Activated CD8-positive, alpha-beta memory T cell treated with anti-CD3 and anti-CD28 coated beads, Interleukin-2, amount 50 U/mL, for 4 hours (primary cell): ENCODE measurements at places on chromosomes 4 and X.

- DNase-seq, result no peak
Measured at GRCh38 chr4:66653937-66654336, 891.4 kb downstream of the CENPC start.

DNA sequence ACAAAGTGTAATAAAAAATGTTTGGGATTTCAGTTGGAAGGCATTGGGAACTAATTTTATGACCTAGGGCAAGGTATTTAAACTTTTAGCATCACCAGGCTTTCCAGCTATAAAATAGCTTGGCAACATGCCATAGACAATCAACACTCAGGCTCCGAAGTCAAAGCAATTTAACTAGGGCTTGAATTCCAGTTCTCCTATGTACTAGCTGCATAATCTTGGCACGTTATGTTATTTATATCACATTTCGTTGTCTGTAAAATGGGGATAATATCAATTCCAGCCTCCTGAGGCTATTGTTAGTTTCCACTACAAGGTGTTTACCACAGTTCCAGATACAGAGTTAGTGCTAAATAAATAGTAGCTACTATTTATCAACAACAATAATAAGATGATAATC, 78.8 kb downstream of the DMD start:
- DNase-seq, result no peak

DNA sequence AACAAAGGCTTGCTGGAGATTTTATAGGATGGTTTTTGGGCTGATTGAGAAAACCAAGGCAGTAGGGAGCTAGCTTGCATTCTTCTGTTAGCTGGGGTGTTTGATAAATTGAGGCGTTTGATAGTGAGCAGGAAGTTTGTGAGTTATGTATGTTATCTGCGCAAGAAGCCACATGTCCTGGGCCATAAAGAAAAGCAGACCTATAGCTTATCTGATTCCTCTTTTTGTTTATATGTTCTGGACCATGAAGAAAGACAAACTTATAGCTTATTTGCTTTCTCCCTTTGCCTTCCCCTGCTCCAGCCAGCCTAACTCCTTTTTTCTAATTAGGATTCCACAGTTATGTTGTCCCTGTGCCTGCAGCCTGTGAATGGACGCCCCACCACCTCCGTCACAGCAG, 9.2 kb downstream of the HNRNPH2 start:
- DNase-seq, result no peak

GRCh38 chr4:106149911-106150310, 166.1 kb downstream of the TBCK start:
- no peak for DNase-seq

GRCh38 chr4:156401371-156401770, 447.7 kb upstream of the CTSO start:
- DNase-seq, result no peak

- DNase-seq, result no peak
Measured at GRCh38 chr4:42570221-42570620, 86.7 kb downstream of the ATP8A1 start.

DNA sequence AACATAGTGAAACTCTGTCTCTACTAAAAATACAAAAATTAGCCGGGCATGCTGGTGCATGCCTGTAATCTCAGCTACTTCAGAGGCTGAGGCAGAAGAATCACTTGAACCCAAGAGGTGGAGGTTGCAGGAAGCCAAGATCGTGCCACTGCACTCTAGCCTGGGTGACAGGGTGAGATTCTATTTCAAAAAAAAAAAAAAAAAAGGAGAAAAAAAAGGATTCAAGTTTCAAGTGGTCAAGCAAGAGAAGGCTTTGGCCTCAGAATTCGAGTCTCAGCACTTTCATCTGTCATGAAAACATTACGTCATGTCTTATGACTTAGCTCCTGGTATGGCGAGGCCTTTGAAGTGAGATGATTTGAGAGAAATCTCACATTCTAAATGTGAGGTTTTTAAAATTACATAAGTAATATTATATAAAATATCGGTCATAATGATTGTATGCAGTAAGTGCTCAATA, 21.2 kb upstream of the DHRSX start:
- DNase-seq, result no peak

- DNase-seq, result no peak
Measured at GRCh38 chr4:26482508-26483462, 7.5 kb downstream of the CCKAR start.

DNA sequence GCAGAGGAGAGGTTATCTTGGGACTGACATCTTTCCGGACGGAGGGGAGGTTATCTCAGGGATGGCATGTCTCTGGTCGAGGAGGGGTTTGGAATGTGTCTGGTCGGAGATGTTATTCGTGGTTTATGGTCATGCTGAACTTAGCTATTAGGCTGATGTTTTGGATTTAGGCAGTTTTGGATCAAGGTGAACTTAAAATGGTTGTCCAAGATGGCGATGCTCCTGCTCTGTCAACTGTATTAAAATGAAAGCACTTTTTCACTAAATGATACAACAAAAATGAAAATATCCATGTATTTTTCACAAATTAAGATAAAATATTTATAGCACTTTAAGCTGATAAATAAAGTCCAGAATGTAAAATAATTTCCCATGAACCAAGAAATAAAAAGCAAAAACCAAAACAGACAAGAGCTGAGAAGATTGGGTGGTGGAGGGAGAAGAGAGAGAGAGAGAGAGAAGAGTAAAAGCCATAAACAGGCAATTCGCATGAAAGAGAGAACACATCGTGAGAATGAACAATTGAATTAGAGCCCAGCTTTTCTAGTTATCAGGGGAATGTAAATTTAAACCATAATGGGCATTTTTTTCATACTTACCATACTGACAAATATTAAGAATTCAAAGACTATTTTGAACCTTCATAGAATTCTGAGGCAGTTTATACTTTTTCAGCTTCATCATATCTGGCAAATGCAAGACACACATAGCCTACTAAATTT, 2236.0 kb upstream of the AGA start:
- DNase-seq, result no peak

- no peak for DNase-seq
Measured at GRCh38 chrX:17377091-17377717, 2.2 kb downstream of the NHS start.

DNA sequence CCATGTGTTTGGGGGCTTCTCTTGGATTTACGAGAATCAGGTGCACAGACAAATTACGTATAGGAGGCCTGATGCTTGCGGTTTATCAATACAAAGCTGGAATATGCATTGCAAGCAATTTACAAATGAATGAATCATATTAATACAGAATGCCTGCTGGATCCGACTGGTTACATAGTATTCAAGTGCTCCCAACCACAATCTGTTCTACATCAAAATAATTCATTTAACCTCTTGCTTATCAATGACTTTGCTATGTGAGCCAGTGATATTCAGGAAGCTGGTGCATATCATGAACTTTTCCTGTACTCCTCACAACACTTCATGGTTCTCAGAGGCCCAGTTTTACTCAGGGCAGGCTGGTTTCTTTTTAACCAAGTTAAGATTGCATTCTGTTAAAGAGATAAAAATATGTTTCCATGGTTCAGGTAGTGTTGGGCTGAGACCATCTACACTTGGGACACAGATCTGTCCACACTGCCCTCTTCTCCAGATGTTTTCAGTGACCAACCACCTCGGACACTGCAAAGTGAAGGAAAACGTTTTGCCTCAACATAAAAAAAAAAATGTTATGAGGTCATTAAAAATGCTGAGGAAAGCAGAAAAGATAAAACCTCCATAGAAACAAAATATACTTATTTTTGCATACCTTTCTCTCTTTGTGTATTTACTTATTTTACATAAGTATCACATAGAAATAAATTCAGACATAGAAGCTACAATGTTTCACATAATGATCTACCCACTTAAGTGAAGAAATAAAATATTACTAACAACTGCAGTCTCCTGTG, 200.1 kb upstream of the VCX3A start:
- DNase-seq, result no peak

- peak; percentile 39 for DNase-seq
Measured at GRCh38 chr4:7845493-7846128, 94.0 kb downstream of the AFAP1 start.

DNA sequence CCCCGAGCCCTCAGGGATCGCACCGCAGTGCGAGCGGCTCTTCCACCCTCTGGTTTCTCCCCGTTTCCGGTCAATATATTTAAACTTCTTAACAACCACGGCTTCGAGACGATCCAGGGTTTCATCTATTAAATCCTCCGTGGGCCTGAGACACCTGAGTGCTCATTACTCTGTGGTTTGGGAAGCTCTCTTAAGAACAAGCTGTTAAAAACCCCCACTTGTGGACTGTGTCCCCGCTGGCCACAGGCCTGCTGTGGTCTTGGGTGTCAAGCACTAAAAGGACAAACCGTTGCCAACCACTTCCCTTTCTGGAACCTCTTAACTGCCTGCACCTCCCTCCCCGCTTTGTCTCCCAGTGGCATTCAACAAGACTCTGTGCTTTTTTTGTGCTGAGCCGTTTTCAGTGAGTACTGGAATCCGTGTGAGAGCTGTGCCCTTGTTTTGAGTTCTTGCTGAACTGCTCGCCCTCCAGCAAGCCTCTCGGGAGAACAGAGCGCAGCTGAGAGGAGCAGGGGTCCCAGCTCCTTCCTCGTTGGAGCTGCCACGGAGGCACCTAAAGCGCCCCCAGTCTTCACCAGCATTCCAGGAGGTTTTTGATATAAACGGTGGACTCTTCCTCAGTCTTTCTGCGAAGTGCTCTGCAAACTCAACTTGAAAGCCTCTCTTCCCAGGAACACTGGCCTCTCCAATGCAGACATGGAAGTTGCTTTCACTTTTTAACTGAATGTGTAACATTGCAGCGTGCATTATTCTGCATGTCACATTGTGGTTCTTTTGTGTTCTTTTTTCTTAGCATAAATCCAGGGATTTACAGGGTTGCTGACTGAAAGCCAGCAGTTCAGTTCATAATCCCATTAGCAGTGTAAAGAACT, 691 bp upstream of the IGFBP7 start:
- DNase-seq, result no peak

DNA sequence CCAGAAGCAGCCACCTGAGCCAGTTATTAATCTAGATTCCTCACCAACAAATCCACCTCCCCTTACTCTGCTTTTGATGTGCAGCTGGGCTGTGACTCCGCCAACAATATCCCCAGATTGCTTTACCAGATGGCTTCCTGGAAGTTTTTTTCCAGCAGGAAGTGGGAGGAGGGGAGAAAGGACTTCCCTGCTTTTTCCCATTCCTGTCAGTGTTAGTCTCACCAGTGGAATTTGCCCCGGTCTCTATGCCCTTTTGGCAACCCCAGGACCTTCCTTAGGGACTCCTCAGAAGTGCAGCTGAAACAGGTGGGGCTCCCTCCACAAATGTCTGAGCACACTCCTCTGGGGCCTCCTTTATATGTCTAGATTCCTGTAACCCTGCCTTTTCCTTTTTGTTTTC, 465.2 kb upstream of the IGFBP7 start:
- DNase-seq, result no peak

GRCh38 chrX:123731987-123732669, 724 bp downstream of the THOC2 start:
- no peak for DNase-seq

GRCh38 chr4:142656178-142656577, 189.9 kb downstream of the INPP4B start:
- DNase-seq, result no peak

- DNase-seq, result no peak
Measured at GRCh38 chr4:141036786-141037185, 96.5 kb downstream of the RNF150 start.

DNA sequence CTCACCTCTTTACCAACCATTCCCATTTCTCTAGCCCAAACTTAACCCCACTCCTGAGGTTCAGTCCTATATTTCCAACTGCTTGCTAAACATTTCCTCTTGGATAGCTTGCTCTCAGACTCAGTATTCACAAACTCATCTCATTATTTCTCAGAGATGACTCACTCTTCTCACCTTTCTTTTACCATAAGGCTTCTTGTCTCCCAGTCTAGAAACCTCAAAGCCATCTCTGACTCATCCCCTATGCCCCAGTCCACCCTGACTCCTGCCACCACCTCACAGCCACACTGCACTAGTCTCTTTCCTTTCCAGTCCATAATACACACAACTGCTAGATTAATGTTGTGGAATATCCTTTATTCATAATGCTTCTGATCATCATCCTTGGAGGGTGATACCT, 4.8 kb downstream of the FRMPD3 start:
- no peak for DNase-seq

DNA sequence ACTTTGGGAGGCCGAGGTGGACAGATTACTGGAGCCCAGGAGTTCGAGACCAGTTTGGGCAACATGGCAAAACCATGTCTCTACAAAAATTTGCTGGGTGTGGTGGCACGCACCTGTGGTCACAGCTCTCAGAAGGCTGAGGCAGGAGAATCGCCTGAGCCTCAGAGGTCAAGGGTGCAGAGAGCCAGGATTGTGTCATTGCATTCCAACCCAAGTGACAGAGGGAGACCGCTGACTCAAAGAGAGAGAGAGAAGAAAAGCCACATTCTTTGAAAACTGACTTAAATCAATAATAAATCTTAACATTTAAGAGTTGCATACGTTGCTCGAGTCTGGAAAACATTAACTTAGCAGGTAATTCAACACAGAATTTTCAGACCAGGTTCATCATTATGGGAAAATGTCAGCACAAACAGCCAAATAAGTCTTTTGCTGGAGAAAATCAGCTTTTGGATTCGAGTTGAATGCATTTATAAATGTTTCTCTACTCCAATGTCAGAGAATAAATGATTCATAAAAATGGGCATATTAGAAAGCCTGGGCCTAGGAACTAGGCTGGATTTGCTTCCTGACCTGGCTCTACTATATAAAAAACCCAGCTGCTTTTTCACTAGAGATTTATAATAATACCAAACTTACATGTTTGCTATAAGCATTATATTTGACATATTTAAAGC, 68.3 kb upstream of the RBPJ start:
- DNase-seq, result no peak

- no peak for DNase-seq
Measured at GRCh38 chrX:17735406-17735805, 1.9 kb upstream of the SCML1 start.

DNA sequence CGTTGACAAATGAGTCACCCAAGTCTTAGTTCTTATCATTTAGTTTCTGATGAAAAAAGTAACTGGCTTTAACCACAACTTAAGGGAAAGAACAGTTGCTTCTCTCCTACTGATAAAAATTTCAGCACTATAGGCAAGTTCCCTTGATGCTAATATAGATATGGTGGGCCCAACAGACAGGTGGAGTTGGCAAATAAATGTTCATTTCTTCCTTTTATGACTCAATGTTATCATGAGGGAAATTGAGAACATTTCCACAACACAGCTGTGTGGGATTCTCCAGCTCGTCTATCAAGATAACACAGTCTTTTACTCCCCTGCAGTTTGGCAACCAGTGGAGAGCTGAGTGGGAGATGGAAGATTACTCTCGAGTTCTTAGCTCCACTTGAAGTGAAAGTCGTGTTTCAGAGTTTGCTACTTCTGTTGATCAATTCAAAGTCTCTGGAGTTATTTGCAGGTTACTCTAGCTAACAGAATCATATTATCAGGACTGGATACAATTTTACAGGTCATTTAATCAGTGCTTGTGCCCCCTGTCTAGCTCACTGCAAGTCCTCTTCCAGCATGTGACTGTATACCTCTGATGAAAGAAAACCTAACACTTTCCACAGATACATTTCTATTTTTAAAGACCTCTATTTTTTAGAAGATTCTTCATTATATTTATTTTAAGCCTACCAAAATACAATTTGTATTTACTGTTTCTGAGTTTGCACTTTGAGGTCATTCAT, 270.6 kb upstream of the GK2 start:
- DNase-seq, result no peak

GRCh38 chr4:37802068-37802666, 24.3 kb upstream of the PGM2 start:
- no peak for DNase-seq

- no peak for DNase-seq
Measured at GRCh38 chr4:146674829-146675570, 36.3 kb downstream of the POU4F2 start.
